ENCODE measurements at places on chromosomes 1 and 21. TPM values are rescaled to one million over a fixed set of nuclear protein-coding genes. Genes with fewer than 3 reads are reported as not detected.

GRCh38 chr1:21261551-21262292, 28.5 kb downstream of the ECE1 start:
- DNase-seq: peak; percentile 59

DNA sequence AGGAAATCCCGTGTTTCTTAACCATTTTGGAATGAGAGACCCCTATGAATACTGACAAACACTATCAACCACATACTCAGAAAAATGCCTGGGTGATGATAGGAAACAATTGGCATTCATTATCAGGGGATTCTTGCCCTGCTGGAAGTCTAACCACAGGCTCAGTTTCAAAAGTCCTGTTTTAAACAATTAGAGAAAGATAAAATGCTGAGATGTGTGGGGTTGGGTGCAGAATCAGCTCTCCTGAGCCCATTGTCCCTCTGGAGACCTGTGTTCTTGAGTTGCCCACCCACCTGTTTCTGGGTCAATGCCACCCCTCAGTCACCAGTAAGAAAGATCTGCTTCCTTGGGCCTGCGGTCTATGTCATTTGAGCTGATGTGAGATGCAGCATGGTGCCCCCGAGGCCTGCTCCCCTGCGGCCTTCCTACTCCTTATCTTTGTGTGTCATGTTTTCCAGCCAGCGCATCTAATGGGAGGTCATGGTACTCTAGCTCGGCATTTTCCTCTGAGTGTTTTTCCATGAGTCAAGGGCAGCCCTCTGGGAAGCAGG, 130.3 kb upstream of the PLXNA2 start:
- no peak for DNase-seq

GRCh38 chr1:223494926-223495645, 101.9 kb downstream of the CCDC185 start:
- no peak for DNase-seq

DNA sequence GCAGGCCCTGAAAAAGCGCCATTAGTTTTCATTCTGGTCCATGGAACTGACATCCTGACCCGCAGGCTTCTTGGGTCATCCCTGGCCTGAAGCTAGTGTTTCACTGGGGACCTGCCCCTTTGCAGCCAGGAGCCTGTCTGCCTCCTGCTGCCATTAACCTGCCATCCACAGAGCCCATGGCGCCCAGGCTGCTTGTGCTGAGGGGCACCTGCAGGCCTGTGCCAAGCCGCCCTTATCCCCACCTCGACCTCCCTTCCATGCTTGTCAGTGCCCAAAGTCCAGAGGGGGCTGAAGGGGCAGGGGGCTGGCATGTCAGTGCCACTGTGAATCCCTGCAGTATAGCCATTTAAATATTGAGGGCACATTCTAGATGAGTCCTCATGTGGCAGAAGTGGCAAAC, 207.6 kb upstream of the USP25 start:
- DNase-seq: no peak

DNA sequence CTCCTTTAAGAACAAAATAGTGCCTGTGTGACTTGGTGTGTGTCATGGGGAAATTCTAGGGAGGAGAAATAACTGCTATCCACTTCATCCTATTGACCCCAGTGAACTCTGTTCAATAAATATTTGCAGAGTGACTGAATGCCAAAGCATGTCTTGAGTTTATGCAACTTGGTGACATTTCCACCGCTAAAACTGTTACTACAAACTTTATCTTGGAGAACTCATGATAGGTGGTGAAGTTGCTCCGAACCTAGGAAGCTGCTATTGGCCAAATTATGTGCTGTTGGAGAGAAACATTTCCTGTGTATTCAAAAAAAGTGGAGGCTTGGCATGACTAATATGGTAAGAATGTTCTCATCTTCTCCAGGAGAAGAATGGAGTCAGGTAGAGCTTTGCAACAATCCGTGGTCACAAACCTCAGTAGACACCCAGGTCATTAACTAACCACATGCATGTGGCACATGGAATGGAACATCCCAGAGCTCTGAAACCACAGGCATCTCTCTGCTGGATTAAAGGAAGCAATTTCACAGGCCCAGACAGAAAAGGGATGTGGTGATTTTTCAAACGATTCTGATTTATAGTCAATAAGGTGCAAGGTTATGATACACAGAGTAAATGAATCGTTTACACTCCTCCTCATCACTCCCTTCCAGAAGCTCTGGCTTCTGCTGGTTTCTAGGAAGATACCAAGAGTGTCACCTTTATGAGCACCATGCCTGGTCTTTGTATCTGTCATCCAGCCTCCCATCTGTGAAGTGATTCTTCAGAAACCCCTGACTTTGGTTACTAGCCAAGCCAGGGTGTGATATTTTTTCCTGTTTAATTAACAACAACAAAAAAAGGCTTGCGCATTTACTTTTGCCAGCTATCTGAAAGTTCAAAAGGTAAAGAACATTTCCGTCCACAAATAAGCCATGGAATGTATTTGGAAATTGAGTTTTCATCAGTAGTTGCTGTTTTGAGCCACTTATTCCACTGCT, 361.1 kb downstream of the TGFB2 start:
- DNase-seq: no peak

GRCh38 chr1:217089361-217090014, 366.3 kb upstream of the ESRRG start:
- DNase-seq: no peak

DNA sequence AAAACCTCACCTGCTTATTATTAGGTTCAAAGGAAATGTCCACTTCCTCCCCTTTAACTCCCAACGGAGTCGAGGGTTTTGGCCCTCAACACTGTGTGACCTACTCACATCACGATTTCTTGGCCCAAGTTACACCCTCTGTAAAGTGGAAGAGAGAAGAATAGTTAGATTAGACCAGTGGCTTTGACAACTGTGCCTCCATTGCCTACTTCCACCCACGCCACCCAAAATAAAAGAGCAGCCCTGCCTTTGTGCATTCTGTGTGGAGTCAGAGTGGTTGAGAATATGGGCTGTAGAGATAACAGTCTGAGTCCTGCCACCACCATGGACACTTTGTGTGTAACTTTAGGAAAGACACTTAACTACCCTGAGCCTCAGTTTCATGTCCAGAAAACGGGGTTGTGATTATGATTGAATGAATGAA, 4.1 kb upstream of the HDGF start:
- no peak for DNase-seq

DNA sequence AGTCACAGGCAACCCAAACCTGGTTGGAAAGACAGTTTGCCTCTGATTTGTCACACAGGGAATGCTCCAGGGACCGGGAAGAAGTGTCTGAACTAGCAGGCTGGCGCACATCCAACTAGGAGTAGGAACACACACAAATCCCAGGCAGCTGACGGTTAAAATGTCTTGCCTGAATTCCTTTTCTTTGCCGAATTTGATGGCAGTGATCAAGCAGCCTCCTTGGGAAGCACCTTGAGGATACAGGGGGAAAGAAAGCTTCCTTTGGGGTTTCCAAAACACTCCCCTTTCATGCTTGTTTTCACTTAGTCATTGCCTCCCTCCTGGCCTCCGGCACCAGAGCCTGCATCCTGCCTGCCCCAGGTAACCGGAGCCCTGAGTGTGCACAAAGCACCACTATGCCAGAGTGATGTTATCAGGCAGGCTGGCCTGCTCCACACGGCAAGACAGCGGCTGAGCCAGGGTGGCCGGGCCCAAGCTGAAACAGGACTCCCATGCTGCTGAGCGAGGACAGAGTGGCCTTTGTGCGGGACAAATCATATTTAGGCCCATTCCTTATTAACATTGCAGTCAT, 193.8 kb downstream of the LMX1A start:
- no peak for DNase-seq

DNA sequence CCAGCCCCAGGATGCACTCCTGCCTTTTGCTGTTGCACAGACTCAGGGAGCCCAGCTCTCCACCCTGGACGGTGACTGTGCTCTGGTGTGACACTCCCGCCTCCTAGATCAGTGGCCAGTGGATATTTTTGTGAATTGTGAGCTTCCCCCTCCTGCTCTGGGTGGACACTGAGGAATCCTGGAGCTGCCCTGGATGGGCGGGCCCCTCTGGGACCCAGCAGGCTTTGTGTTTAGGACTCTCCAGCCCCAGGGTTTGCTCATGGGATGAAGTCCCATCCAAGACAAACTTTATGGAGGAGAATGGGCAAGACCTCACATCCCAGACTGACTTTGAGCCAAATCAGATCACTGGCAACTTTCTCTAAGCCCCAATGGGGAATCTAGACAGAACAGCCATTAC, 16.1 kb downstream of the SLC6A9 start:
- no peak for DNase-seq

DNA sequence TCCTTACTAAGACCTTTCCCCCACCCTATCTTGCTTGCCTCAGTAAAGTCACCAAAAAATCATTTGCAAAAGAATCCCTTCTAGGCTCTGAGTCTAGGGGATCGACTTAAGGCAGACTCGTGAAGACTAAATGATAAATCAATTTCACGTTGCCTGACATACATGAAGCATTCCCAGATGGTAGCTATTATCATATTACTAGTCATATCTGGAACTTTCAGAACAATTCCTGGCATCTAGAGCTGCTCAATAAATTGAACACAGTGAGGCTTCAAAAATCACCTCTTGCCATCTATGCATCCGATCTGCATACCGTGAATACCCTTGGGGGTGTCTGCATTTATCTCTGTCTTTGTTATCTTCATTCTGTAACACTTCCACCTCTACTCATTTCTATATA, 49.6 kb upstream of the DAB1 start:
- DNase-seq: no peak

- no peak for DNase-seq
These were observed 425.1 kb upstream of the ADAMTS5 start for GRCh38 chr21:27391990-27392389.

- DNase-seq: no peak
These were observed 8.9 kb downstream of the ADAR start for GRCh38 chr1:154598871-154599635.

DNA sequence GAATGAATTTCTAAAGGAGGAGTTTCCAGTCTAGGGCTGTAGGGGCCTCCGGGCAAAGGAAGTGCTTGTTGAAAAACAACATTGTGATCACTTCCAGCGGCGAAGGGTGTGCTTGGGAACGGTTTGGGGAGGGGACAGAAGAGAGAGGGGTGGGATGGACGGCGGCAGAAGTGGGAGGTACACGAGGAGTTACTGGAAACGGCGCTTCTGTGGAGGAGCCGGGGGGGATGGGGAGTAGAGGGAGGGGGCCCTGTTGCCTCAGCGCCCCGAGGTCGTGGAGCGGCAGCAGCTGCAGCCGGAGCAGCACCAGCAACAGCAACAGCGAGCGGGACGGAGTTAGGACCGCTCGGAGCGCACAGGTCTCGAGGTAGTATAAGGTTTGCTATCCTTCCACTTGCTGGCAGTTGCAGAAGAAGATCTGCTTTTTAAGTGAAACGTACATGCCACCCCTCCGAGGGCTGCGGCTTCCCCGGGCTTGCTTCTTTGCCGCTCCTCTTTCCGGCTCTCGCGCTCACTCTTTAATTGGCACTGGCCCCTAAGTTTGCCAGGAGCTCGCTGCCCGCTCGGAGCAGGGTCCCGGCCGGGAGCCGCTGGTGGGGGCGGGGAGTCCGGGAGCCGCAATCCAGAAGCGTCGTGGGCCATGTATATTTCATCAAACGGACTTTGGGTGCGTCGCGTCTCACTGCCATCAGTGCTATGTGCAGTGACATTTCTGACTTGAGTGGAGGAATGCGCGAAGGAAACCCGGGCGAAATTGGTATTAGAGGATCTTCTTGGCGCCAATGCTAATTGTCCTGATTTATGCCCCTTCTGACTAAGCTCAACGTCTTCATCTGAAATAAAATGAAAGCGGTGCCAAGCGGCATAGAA, 771 bp upstream of the NTNG1 start:
- peak; percentile 45 for DNase-seq

DNA sequence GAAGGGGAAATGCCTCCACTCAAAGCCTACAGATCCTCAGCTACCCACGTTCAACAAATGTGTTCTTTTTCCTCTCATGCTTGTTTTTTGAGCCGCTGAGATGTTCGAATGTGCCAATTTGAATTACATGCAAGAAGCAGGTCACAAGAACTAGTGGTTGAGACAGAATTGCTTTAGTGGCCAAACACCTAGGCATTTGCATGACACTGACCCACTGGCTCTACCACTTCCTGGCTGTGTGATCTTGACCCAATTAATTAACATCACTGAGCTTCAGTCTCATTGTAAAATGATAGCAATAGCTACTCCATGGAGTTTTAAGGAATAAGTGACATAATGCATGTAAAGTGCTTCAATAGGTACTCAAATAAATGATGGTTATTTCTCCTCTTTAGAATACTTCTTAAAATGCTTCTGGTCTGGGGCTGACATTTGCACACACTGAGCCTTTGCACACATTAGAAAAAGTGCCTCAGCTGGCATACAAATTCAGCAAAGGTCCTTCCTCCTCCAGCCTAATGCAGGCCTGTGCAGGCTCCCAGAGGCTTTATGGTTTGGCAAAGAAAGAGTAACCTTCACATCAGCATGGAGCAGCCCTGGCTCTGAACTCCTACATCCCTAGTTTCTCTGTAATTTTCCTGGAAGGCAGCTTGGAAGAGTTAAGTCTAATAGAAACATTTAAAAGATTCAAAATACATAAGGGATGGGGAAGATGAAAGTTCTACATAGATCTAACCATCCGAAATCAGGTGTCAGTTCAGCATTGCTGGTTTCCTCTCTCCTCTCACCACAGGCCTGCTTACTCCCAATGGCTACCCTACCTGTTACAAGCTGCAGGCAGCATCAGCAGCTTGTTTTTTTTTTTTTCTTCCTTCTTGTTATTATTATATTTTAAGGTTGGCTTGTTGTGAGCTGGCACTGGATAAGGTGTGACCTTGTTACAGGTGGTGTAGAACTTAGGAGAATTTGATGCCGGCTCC, 107.4 kb downstream of the TBX19 start:
- DNase-seq: no peak

- DNase-seq: no peak
These were observed 5.6 kb downstream of the JAK1 start for GRCh38 chr1:64960731-64961130.

GRCh38 chr1:228453022-228453560, 34.1 kb upstream of the RNF187 start:
- DNase-seq: no peak

DNA sequence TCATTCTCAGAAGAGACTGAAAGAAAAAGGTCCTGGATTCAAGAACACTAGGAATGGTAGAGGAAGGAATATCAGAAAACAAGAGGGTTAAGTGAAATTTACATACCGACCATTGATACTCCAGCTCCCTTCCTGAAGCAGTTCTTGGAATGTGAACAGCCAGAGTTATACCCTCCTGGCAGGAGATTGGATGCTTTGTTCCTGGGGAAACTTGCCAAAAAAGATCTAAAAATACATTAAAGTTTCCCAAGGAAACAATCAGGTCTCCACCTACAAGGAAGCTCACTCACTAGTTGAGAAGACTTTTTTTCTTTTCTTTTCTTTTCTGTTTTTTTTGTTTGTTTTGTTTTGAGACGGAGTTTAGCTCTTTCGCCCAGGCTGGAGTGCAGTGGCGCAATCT, 91.1 kb downstream of the HLX start:
- DNase-seq: no peak

GRCh38 chr1:93649231-93649630, 32.4 kb downstream of the BCAR3 start:
- no peak for DNase-seq

Gene LAMC2
- total RNA-seq: 24.9 TPM

Gene BGLAP
- total RNA-seq: 4.8 TPM

Gene HLCS
- 17.1 TPM for total RNA-seq

Gene PTAFR
- 52.8 TPM for total RNA-seq

Gene ARPC5
- 191 TPM for total RNA-seq

Gene HPDL
- total RNA-seq: not detected

Gene ALPL
- total RNA-seq: 123 TPM

Gene RGS5
- 90.0 TPM for total RNA-seq
